ENCODE measurements at places on chromosomes 2 and 18.

GRCh38 chr2:212915121-212915782 is 236.2 kb downstream of the IKZF2 start:
- no peaks in the 10 kb centered on the region for H3K27me3 ChIP-seq
- no peak for DNase-seq
- H3K4me3 ChIP-seq: no peak overlapping the region
- no peaks in the 10 kb centered on the region for H3K36me3 ChIP-seq
- peaks cover 37% of the 10 kb centered on the region for H3K4me1 ChIP-seq

GRCh38 chr2:11075221-11075620 is 80.0 kb upstream of the SLC66A3 start:
- H3K27me3 ChIP-seq: peaks cover 12% of the 10 kb centered on the region
- H3K27ac ChIP-seq: no peak overlapping the region
- DNase-seq: no peak
- peaks cover 8% of the 10 kb centered on the region for H3K4me1 ChIP-seq
- no peak overlapping the region for H3K4me3 ChIP-seq

GRCh38 chr2:191291471-191291870 is 46.3 kb downstream of the MYO1B start:
- no peaks in the 10 kb centered on the region for H3K27me3 ChIP-seq
- H3K4me3 ChIP-seq: no peak overlapping the region
- no peak for DNase-seq

DNA sequence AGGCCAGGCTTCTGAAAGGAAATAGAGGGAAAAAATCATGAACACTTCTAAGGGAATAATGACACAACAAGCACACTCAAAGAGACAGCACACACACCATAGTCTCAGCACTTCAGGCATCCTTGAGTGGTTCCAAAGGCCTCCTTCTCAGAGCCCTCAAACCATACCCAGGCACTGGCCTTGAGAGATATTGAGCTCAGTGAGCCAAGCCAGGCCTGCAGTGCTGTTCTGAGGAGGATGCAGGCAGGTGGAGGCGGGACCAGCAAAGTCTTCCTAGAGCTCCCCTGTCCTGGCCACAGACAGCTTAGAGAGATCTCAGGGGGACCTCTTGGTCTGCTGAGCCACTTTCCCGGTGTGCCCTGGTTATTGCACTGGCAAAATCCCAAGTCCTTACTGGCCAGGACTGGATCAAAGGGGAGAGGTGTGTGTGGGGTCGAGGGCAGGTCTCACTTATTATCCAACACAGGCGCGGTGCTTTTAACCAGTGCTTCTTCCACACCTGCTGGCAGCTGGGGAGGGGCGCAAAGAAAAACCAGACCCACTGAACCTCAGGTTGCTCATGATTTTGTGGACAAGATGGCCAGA is 86.8 kb upstream of the HAAO start:
- peaks cover 18% of the 10 kb centered on the region for H3K4me1 ChIP-seq
- no peaks in the 10 kb centered on the region for H3K27me3 ChIP-seq
- H3K36me3 ChIP-seq: no peaks in the 10 kb centered on the region
- DNase-seq: no peak
- H3K27ac ChIP-seq: no peak overlapping the region

DNA sequence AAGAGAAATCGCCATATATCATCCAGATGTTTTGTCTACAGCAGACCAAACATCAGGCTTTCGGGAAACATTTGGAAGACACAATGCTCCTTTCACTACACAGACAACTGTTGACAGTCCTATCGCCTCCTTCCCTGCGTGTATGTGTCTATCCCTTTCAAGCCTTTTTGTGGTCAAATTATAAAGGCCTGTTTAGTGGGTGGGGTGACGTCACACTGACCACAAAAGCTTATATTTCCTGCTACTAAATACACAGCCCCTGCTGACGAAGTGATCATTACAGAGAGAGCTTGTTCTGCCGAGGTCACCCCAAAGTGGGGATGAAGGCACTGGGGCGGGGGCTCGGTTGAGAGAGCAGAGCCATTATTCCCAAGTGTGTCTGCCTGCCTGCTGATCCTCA is 302.7 kb upstream of the TNP1 start:
- H3K4me3 ChIP-seq: no peak overlapping the region
- DNase-seq: no peak
- peak overlapping the region; percentile 85 for H3K27ac ChIP-seq
- H3K27me3 ChIP-seq: no peaks in the 10 kb centered on the region

- H3K27ac ChIP-seq: peak overlapping the region; percentile 87
- DNase-seq: peak; percentile 37
- no peaks in the 10 kb centered on the region for H3K27me3 ChIP-seq
- peak overlapping the region; percentile 16 for H3K4me3 ChIP-seq
These were observed 929.2 kb upstream of the SOX11 start for GRCh38 chr2:4762951-4763376.

- no peaks in the 10 kb centered on the region for H3K36me3 ChIP-seq
- DNase-seq: peak; percentile 66
- peaks cover 28% of the 10 kb centered on the region for H3K4me1 ChIP-seq
- H3K27ac ChIP-seq: peak overlapping the region; percentile 86
These were observed 111.5 kb upstream of the SH3BP4 start for GRCh38 chr2:234840336-234840735.

- no peaks in the 10 kb centered on the region for H3K27me3 ChIP-seq
- no peak overlapping the region for H3K4me3 ChIP-seq
- peaks cover 11% of the 10 kb centered on the region for H3K36me3 ChIP-seq
- peaks cover 6% of the 10 kb centered on the region for H3K4me1 ChIP-seq
These were observed 14.0 kb downstream of the GORASP2 start for GRCh38 chr2:170943041-170943440.

- no peak for DNase-seq
- no peaks in the 10 kb centered on the region for H3K36me3 ChIP-seq
- H3K27me3 ChIP-seq: no peaks in the 10 kb centered on the region
- H3K4me3 ChIP-seq: no peak overlapping the region
- peaks cover 34% of the 10 kb centered on the region for H3K4me1 ChIP-seq
These were observed 82.0 kb upstream of the RANBP2 start for GRCh38 chr2:108637304-108637669.

DNA sequence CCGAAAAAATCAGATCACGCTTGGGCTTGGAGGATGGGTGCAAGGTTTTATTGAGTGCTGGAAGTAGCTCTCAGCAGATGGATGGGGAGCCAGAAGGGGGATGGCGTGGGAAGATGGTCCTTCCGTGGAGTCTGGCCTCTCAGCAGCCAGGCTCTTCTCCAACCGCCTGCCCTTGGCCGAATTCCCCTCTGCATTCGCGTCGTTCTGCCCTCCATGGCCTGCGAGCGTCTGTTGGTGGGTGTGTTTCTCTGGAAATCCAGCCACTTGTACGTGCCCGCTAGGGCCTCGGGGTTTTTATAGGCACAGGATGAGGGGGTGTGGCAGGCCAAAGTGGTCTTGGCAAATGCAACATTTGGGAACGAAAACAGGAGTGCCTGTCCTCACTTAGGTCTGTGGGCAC is 815.2 kb downstream of the TSN start:
- H3K36me3 ChIP-seq: no peaks in the 10 kb centered on the region
- H3K27me3 ChIP-seq: no peaks in the 10 kb centered on the region
- H3K27ac ChIP-seq: no peak overlapping the region
- H3K4me1 ChIP-seq: no peaks in the 10 kb centered on the region
- DNase-seq: no peak

DNA sequence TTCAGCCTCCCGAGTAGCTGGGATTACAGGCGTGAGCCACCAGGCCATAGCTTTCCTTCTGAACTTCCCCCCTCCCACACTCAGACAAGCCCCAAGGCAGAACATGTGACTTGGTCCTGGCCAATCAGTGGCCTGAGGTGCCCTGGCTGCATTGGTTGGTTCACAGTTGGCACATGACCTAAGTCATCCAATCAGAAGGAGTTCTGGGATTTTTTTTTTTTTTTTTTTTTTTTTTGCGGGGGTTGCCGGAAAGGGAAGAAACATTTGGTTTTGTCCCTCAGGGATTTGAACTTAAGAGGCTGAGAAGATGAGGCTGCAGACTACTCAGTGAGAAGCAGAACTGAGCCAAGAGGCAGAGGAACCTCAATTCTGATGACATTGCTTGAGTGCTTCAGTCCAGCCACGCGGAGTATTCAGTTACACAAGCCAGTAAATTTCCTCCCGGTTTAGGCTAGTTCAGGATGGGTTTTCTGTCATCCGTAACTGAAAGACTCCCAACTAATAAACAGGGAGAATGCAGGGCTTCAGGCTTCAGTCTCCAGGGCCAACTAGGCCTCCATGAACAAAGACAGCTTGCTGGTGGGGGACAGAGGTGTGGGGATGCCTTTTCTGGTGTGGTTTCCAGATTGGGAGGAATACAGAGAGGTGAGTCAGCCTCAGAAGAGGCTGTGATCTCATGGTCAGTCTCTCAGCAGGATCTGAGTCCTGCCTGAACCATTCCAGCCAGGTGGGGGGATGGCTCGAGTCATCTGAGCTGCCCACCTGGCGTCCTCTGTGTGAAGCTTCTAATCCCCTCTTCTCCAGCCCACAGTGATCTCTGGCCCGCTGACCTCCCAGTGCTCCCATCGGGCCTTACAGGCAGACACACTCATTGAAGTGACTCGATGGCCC is 9.2 kb downstream of the PTMA start:
- no peaks in the 10 kb centered on the region for H3K27me3 ChIP-seq
- H3K27ac ChIP-seq: no peak overlapping the region
- DNase-seq: no peak
- peaks cover 10% of the 10 kb centered on the region for H3K4me1 ChIP-seq
- peaks cover 4% of the 10 kb centered on the region for H3K36me3 ChIP-seq

GRCh38 chr2:33673937-33674336 is 74.8 kb upstream of the FAM98A start:
- H3K27ac ChIP-seq: no peak overlapping the region
- no peak overlapping the region for H3K4me3 ChIP-seq
- H3K4me1 ChIP-seq: peaks cover 3% of the 10 kb centered on the region
- no peak for DNase-seq

- peaks cover 57% of the 10 kb centered on the region for H3K4me1 ChIP-seq
- peaks cover 2% of the 10 kb centered on the region for H3K36me3 ChIP-seq
- H3K4me3 ChIP-seq: no peak overlapping the region
- H3K27me3 ChIP-seq: no peaks in the 10 kb centered on the region
These were observed 83.2 kb downstream of the TCF4 start for GRCh38 chr18:55504808-55505207.

GRCh38 chr2:141515931-141516330 is 614.9 kb downstream of the LRP1B start:
- H3K4me1 ChIP-seq: peaks cover 11% of the 10 kb centered on the region
- no peaks in the 10 kb centered on the region for H3K36me3 ChIP-seq
- no peak for DNase-seq
- no peak overlapping the region for H3K27ac ChIP-seq
- H3K4me3 ChIP-seq: no peak overlapping the region

GRCh38 chr2:67463810-67464209 is 66.7 kb downstream of the ETAA1 start:
- H3K27ac ChIP-seq: no peak overlapping the region
- H3K36me3 ChIP-seq: no peaks in the 10 kb centered on the region
- no peak overlapping the region for H3K4me3 ChIP-seq
- no peak for DNase-seq

DNA sequence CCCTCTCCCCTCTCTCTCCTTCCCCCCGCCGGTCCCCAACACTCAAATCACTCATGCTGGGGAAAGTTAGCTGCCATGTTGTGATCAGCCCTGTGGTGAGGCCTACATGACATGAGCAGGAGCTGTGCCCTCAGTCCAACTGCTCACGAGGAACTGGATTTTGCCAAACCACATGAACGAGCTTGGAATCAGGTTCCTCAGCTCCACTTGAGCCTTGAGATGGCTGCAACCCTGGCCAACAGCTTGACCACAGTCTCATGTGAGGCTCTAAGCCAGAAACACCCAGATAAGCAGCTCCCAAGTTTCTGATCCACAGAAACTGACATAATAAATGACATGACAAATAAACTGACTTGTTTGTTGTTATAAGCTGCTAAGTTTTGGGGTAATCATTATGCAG is 38.4 kb downstream of the ARL4C start:
- no peaks in the 10 kb centered on the region for H3K27me3 ChIP-seq
- no peaks in the 10 kb centered on the region for H3K36me3 ChIP-seq
- no peak overlapping the region for H3K4me3 ChIP-seq

GRCh38 chr18:45518311-45519155 is 96.7 kb upstream of the SLC14A2 start:
- H3K36me3 ChIP-seq: no peaks in the 10 kb centered on the region
- no peak overlapping the region for H3K4me3 ChIP-seq
- no peak overlapping the region for H3K27ac ChIP-seq

GRCh38 chr2:10716581-10716980 is 4.8 kb upstream of the ATP6V1C2 start:
- H3K27ac ChIP-seq: no peak overlapping the region
- H3K36me3 ChIP-seq: no peaks in the 10 kb centered on the region
- H3K27me3 ChIP-seq: peaks cover 82% of the 10 kb centered on the region
- peaks cover 3% of the 10 kb centered on the region for H3K4me1 ChIP-seq
- DNase-seq: no peak

DNA sequence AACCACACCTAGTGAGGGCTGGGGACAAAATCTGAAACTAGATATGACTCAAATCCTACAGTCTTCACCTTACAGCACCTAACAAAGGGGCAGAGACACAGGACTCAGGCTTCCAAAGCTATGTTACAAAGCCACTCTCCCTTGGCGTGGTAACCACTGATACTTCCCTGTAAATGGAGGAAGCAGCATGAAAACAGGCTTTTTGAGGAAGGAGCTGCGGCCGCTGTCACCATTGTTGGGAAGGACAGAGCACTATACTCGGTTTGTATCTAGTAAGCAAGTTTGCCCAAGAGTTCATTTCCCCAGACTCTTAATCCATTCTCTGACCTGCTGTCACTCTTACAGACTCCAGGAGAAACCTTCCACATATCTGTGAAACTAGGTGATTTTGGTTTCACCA is 60.3 kb downstream of the LONRF2 start:
- no peak overlapping the region for H3K4me3 ChIP-seq
- no peak for DNase-seq
- no peaks in the 10 kb centered on the region for H3K36me3 ChIP-seq
- H3K27me3 ChIP-seq: peaks cover 10% of the 10 kb centered on the region

- no peak for DNase-seq
- peak overlapping the region; percentile 93 for H3K27ac ChIP-seq
- no peaks in the 10 kb centered on the region for H3K27me3 ChIP-seq
- peak overlapping the region; percentile 87 for H3K4me3 ChIP-seq
These were observed 1.1 kb downstream of the PDIA6 start for GRCh38 chr2:10811517-10811916.

GRCh38 chr2:167264380-167264779 is 376.1 kb downstream of the XIRP2 start:
- no peaks in the 10 kb centered on the region for H3K4me1 ChIP-seq
- no peak overlapping the region for H3K27ac ChIP-seq
- H3K4me3 ChIP-seq: no peak overlapping the region

DNA sequence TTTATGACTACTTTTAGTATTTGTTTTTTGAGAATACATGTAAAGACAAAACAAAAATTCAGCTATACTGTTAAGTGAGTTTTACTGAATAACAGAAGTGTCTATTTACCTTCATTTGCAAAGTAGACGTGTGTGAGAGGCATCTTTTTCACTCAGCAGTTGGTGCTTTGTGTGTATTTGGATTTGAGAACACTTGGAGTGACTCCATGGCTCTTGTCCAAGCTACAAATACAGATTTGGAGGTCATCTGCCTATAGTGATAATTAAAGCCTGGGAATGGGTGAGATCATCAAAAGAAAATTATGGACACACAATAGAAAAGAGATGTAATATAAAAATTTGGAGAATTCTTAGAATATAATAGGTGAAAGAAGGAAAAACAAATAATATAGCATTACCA is 6.2 kb downstream of the NAB1 start:
- peaks cover 49% of the 10 kb centered on the region for H3K4me1 ChIP-seq
- no peak for DNase-seq
- peaks cover 4% of the 10 kb centered on the region for H3K36me3 ChIP-seq
- no peaks in the 10 kb centered on the region for H3K27me3 ChIP-seq
- peak overlapping the region; percentile 53 for H3K27ac ChIP-seq
- no peak overlapping the region for H3K4me3 ChIP-seq

Data from mesothelial cell of epicardium (in vitro differentiated cells).